ENCODE measurements at places on chromosomes 2 and 18.

DNA sequence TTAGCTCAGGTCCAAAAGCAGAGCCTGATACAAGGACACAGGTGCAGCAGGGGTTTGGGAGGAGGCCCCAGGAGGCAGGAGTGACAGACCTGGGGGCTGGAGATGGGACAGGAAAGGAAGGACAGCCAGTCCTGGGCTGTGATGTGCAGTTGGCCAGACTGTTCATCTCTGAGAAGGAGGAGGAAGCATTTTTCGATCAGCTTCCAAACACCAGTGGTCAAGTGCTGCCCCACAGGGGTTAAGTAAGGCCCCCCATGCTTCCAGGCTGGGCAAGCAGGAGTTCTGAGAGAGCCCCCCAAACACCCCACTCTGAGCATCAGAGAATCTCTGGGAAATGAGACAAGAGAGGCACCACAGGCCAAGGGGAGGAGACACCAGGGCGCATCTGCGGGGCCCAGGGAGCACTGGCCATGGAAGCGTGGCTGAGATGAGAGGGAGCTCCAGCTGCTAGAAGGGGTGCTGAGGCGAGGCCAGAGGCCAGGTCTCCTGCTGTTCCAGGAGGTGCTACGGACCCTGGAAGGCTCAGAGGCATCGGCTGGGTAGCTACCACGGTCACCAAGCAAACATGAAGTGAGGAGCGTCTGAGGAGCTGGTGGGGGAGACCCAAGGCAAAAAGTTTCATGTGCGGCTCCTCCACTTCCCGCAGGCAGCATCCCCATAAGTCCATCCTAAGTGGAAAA lies 5.6 kb upstream of the HDAC4 start:
- no peak for DNase-seq

DNA sequence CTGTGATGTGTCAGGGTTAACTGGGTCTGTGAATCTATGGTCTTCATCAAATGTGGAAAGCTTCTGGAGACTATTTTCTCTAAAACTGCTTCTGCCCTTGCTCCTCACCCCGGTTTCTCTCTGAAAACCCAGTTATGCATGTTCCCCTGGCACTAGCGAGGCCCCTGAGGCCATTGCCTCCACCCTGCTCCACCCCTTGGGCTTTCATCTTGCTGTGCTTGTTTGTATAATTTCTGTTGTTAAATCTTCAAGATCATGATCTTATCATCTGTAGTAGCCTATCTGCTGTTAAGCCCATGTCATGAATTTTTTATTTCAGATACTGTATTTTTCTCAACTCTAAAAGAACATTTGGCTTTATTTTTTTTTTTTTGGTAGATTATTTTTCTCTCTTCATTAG lies 14.9 kb upstream of the ANO7 start:
- DNase-seq, result no peak

DNA sequence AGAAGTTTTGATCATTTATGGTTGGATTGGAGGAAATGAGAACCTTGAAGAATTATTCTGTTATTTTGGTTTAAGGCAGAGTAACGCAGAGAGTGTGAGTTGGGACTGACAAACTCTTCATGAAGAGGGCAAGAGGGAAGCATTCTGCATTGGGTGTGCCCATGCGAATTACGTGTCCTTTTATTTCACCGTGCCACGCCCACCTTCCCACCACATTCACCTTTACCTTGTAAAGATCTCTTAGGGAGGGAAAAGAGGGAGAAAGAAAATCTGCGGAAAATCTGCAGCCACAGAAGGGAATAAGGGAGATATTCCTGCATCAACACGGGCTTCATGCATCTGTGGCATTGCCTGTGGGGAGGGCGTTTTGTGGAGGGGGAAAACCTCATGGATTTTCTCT lies 31.8 kb downstream of the SLC9A4 start:
- DNase-seq, result no peak

- no peak for DNase-seq
Measured at GRCh38 chr2:65345631-65346030, 86.8 kb downstream of the SPRED2 start.

DNA sequence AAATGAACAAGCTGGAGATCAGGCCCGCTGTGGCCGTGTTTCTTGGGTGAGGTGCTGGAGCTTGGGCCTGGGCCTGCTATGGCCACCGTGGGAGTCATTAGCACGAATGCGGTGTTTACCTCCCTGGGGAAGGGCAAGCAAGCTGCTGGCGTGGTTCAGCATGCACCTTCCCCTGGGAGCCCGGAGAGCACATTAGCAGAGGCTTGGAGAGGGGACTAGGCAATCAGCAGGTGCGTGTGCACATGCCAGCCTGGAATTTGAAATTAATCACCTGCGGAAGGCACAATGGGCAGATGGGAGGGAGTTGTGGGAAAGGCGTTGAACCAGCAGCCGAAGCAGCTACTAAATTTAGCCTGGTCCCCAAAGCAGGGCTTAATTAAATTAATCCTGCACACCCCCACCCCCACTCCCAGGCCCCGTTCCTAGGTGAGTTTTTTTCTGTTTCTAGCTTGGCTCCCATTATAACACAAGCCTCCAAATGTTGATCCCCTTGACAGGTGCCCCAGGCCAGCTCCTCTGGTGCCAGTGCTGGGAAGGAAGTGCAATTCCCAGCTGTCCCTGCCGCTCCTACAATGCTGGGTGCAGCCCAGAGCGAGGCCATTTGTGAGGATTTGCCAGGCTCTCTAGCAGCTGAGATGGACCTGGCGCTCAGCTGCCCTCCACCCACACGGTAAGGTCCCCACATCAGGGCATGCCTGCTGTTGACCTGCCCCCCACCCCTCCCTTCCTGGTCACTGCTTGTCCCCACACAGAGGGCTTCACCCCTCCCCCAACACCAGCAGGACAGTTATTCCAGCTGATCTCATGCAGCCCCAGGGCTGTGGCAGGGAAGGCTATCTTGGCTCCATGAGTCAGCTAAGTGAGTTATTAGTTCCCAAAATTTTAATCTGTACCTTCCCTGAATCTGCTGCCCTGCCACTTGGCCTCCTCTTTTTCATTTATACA lies 115.0 kb downstream of the ZBTB7C start:
- DNase-seq, result no peak

DNA sequence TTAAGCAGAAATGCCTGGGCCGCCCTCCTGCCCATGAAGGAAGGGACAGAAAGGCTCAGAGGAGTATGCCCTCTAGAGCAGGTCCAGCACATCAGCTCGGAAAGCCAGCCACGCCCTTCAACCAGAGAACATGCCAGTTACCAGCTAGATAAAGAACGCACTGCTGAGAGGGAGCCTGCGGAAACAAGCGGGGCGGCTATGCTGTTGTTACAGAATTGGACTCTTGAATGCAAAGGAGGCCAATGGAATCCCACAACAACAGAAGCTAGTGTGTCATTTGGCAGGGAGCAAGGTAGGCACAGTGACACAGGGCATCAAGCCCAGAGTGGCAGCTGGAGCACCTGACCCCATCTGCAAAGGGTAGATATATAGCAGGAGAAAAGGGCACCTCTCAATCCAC lies 242.9 kb upstream of the ID2 start:
- no peak for DNase-seq

DNA sequence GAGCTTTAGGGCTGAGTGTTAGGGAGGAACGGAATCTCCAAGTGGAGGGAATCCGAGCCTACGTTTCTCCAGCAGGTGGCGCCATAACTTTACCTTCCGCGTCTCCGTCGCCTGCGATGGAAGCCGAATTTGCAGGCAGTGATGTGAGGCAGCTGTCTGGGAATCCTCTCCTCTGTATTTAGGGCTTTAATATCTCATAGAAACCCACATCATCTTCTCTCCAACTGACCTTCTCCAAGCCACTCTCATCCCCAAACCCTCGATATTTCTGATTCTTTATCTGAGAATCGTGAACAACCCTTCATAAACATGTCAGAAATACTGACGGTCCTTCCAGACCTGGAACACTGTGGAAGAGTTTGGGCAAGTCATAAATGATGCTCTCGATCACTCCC lies 27.5 kb downstream of the SIX2 start:
- DNase-seq, result peak; percentile 1

GRCh38 chr2:110124038-110124825 lies 8.6 kb upstream of the MALL start:
- DNase-seq, result no peak

- DNase-seq, result no peak
Measured at GRCh38 chr18:11902522-11903292, 5.4 kb downstream of the MPPE1 start.

GRCh38 chr18:54466248-54467005 lies 108.7 kb downstream of the C18orf54 start:
- no peak for DNase-seq

GRCh38 chr2:48954935-48955334 lies 199.4 kb downstream of the FSHR start:
- DNase-seq, result no peak

DNA sequence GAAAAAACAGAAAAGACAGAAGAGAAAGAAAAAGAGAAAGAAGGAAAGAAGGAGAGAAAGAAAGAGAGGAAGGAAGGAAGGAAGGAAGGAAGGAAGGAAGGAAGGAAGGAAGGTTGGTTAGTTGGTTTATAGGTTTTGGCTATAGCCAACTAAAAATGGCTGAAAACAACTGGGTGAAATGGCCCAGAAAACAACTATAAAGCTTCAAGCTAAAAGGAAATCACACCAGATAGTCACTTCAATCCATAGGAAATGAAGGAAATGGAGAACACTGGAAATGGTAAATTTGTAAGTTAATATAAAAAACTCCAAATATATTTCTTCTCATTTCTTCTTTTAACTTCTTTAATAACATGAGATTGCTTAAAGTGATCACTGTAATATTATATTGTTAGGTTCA lies 118.5 kb downstream of the FBXO15 start:
- DNase-seq, result no peak

GRCh38 chr2:132547090-132547687 lies 122.8 kb downstream of the LYPD1 start:
- DNase-seq, result peak; percentile 22

DNA sequence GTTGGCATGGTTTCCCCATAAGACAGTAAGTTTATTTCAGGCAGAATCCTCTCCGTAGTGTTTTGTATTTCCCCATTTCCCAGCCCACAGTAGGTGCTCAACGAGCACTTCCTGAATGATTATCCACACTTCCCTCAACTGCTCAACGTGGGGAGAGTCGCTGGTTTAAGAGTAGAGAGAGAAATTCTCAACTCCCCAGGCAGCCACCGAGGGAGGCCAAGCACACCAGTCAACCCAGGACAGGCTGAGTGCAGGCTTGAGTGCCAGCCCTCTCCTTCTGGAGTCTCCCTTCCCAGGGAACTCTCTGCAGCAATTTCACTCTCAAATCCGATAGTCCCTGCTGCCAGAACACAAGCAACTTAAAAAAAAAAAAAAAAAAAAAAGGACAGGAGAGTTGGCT lies 92.0 kb upstream of the LMAN1 start:
- no peak for DNase-seq

GRCh38 chr2:47892338-47892730 lies 14.0 kb downstream of the FBXO11 start:
- DNase-seq, result no peak

- DNase-seq, result no peak
Measured at GRCh38 chr2:68710336-68710735, 24.3 kb upstream of the ARHGAP25 start.

- no peak for DNase-seq
Measured at GRCh38 chr2:56185101-56185581, 1.4 kb downstream of the CCDC85A start.

- peak; percentile 51 for DNase-seq
Measured at GRCh38 chr2:52934323-52934898, 833.2 kb upstream of the CHAC2 start.

GRCh38 chr2:195319112-195319460 lies 337.9 kb upstream of the SLC39A10 start:
- DNase-seq, result no peak

GRCh38 chr2:218229851-218230250 lies 12.9 kb downstream of the ARPC2 start:
- no peak for DNase-seq

DNA sequence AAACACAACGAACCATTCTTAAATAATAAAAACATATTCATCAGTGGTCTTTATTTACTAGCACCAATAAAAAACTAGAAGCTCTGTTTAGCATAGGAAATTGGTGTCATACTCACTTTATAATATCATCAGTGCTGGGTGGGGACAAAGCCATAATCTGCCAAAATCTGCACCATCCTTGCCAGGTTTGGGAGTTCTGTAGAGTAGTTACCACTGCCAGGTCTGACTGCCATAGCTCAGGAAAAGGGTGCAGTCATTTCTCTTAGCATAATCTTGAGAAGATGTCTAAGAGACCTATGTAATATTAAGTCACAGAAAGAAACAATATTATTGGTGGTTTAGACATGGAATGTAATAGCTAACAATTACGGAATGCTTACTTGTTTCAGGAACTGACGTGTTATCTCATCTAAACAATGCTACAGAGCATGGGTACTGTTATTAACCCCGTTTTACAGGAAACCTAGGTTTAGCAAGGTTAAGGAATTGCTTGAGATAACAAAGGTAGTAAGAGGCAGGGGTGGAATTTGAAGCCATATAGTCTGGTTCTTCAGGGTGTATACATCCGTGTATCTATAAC lies 1.6 kb upstream of the MARCHF7 start:
- no peak for DNase-seq

DNA sequence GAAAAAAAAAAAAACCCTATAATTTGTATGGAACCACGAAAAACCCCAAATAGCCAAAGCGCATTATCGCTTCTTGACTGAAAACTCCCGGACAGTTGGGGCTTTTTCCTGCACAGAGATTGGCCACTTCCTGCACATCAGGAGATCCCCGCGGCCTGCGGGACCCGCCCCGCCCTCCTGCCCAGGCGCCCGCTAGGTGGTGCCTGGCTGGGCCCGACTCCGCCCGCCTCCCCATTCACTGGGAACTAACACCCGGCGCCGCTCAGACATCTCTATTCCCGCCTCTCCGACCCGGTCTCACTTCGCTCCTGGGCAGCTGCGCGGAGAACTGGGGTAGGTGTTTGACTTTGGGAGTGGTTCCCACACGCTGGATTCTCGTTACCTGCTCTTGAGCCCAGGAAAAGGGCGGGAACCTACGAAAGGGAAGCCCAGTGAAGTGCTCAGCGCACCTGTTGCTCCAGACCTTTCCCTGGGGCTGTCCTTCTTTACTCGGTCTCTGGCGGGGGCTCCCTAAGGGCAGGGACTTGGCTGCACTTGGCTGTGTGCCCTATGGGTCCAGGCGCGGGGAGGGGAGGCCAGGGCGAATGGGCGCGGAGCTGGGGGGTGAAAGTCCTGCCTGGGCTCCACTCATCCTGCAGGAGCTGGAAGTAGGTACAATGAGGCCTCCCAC lies at the start of gene HMSD:
Gene HMSD, plus strand, starts transcription at position 234 of the 670 bp plus-strand sequence. CDS start 4,155 bp downstream, outside the sequence.
- DNase-seq, result no peak

DNA sequence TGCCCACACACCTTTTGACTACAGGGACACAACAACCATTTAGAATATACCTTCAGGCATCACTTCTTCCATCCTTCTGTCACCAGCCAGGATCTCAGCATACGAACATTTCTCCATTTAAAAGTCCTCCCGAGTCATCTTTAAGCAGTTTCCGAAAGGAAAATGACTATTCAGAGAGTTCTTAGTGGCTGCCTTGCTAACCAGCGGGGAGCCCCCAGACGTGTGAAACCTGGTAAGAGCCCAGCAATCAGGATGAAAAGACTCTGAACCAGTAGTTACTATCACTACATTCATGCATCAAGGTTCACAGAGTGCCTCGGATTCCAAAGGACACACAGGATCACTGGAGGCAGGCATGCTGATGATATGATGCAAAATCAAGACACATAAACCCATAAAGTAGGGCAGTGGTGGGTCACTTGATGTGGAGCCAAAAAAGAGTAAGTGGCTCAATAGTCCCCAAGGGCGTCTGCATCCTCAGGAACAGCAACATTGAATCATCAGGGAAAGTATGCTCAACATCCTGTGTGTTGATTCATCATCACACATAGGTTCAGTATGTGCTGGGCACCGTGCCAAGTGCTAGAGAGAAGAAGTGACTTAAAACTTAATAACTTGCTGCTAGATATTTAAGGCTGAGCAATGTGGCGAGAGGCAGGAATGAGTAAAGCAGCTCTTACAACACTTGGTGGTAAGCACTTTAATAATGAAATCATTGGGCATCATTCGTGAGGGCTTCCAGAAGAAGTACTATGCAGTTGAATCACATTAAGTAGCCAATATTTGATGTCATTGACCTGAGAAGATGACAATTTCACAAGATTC lies 4.4 kb downstream of the CCL20 start:
- DNase-seq, result peak; percentile 33

Measured in LNCaP clone FGC (cell line).